ENCODE measurements at places on chromosomes 4 and X. TPM values are rescaled to one million over a fixed set of nuclear protein-coding genes. Genes with fewer than 3 reads are reported as not detected.

DNA sequence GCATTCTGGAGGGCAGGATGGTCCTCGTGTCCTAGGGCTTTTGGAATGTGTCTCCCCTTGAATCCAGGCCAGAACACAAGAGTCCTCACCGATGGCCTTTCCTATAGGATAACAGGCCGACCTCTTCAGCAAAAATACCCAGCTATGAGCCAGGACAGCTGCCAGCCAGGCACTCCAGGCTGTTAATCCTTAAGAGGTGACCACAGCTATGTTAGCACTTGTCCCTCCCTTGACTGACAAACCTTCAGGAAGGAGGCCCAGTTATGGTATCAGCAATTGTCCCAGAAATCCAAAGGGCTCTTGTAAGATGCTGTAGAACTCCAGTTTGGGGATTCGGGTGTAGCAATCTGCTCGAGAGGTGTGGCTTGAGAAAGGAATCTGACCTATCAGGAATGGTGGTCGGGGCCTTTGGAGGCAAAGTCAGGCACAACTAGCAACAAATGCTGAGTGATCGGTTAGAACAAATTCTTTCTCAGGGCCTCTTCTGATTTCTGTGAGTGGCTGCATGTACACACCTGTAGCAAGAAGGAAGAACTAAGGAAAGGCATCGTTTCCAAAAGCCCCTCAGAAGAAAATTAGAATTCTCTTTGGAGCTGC, 54.6 kb downstream of the PTCHD1 start:
- no peak overlapping the region for H3K27ac ChIP-seq
- no peak overlapping the region for H3K4me3 ChIP-seq
- H3K36me3 ChIP-seq, result no peaks in the 10 kb centered on the region
- no peak for DNase-seq

DNA sequence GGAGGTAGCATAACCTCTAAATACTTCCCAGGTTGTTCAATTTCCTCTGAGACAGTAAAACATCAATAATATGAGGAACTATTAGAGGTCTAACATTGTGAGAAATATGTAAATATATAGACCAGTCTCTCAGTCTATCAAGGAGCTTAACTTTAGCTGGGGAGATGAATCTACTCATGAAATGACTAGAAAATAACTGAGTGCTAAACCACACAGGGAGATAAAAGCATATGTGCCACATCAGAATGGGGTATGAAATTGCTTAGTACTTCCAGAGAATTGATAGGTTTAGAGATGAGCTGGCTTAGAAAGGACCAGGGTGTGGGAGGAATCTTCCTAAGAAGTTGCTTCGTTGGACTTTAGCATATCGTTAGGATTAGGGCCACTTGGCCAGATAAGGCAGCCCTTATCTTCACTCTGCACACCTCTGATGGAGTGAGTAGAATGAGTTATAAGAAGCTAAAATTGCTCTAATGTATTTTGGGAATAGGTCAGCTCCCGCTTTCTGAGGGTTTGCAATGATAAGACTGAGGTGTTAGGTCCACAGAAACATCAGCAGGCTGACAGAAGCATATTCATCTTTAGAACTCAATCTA, 299.2 kb downstream of the UNC5C start:
- no peak overlapping the region for H3K4me3 ChIP-seq
- no peaks in the 10 kb centered on the region for H3K27me3 ChIP-seq
- H3K4me1 ChIP-seq, result no peaks in the 10 kb centered on the region
- H3K36me3 ChIP-seq, result no peaks in the 10 kb centered on the region
- H3K27ac ChIP-seq, result no peak overlapping the region
- no peak for DNase-seq

The DCAF12L1 gene
- not detected for total RNA-seq

The ARX gene
- not detected for total RNA-seq

The PHOX2B gene
- not detected for total RNA-seq

Measured in right lobe of liver (tissue), 6 donors.